ENCODE measurements at places on chromosomes 2 and 18.

DNA sequence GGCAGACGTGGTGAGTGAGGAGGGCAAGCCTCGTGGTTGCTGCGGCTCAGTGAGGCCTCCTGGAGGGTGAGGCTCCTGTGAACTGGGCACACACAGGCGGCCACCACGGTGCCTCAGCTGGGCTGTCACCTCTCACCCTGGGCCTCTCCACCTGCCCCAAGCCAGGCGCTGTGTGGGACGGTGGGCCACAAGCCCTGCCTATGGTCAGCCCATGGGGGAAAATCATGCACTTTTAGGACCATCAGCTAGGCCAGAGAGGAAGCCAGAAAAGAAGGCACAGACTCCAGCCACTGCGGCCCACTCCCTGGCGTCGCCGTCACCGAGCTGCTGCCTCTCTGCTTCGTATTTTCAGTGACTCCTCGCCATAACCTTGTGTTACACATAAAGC is 28.5 kb upstream of the HS6ST1 start:
- DNase-seq = no peak

- DNase-seq = no peak
These were observed 67.8 kb downstream of the DIS3L2 start for GRCh38 chr2:232029346-232029745.

- DNase-seq = no peak
These were observed 62.1 kb downstream of the LRRFIP1 start for GRCh38 chr2:237689336-237690131.

DNA sequence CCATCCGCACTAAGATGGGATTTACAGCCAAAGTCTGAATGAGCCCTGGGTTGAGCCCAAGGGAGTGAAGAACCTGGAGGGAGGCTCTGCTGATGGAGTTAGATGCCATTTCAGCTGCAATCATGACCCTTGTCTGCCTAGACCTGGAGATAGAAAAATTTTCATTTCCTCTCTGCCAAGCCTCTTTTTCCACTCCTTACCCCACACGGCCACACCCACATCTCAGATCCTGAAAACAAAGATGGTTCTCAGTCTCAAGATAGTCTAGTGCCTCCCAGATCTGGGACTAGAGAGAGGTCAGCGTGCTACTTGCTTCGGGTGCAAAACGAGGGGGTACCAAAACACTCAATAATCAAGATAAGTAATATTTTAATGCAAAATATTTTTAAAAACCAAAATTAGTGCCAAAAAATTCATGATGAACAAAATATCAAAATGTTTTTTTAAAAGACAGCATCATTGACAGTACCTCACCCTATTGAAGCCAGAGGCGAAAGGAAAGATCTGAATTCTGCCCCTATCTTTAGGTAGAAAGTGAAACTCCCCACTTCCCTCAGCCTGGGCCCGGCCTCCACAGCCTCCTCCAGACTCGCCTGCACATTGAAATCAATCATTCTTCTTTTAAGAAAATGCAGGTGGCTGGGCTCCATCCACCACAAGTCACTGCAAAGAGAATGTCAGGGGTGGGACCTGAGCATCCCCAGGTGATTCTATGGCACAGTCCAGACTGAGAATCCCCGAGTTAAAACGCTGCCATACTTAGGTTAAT is 57.8 kb upstream of the GPR45 start:
- DNase-seq = no peak

DNA sequence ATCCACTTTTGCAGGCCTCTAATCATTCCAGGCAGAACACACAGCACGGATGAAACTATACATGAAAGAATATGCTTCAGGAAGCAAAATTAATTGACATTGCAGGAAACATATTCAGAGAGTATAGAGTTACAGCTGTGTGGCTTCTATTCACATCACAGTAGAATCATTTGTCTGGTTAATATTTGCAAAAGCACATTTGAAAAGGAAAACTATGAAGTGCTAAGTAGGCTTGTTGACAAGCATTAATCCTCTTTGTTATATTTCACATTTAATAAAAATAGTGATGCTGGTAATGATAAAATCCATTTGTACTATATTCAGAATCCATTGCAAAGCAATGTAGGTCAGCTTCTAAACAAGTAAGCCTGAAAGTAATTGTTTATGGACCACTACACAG is 32.2 kb upstream of the PIK3C3 start:
- DNase-seq = no peak

DNA sequence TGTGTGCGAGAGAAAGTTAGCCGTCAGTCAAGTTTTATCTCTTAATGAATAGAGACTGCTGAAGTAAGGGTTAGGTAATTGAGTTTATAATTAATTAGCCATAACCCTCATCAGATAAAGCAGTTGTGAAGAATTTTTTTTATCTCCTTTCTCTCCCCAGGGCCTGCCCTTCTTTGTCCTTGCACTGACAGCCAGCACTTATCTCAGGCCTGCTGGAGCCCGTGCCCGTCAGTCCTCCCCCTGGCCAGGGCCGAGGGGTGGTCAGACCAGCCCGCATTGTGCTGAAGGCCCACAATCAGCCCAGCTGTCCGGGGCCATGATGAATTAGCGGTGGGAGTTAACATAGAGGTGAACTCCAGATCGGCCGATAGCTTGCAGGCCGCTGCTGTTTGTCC is 315.7 kb downstream of the GBX2 start:
- DNase-seq = no peak

GRCh38 chr18:50454387-50454988 is 79.6 kb downstream of the SKA1 start:
- DNase-seq = no peak

DNA sequence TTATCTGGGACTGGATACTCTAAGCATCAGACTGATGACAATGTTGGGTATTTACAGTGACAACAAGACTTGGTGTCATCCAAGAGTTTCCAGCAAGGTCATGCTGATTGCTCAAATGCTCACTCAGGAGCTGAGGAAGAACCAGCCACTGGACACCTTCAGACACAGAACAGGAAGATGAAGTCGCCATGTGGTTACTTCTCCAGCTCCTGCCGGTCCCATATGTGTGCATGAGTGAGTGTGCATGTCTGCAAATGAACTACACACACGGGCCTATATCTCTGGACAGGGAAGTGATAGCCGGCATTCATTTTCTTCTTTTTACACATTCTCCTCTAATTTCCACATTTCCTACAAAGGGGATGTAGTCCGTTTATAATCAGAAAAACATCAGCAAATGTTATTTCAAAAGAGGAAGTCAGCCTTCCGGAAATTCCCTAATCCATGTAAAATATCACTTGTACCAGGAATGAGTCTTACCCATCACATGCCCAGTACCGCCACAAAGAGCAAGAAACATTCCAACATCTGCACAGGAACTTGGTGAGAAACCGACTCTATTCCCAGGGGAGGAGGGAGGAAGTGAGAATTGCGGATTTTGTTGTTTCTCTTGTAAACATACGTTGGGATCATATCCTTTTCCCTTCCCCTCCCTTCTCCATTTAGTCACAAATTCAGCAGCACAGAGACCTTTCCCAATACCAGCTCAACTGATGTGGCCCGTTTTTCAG is 10.8 kb downstream of the RFX8 start:
- DNase-seq = peak; percentile 93

GRCh38 chr2:33292981-33293595 is 183.4 kb upstream of the RASGRP3 start:
- no peak for DNase-seq

DNA sequence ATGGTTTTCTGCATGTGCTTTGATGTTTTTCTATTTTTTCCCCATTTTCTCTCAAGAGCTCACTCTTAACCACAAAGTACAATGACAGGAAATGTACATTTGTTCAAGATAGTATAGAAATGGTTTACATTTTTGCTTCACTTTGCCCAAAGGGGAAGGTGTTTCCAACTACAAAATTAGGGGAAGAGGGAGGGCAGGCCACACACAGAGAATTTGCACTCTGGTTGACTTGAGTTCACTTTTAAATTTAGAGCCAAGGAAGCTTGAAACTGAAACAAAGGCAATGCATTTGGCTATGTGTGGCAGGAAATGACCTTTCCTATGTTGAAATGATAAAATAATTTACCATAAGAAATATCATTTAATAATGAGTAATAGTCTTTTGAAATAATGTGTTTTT is 19.1 kb upstream of the VIT start:
- no peak for DNase-seq

- no peak for DNase-seq
These were observed 48.1 kb downstream of the PARD6G start for GRCh38 chr18:80198994-80199748.

DNA sequence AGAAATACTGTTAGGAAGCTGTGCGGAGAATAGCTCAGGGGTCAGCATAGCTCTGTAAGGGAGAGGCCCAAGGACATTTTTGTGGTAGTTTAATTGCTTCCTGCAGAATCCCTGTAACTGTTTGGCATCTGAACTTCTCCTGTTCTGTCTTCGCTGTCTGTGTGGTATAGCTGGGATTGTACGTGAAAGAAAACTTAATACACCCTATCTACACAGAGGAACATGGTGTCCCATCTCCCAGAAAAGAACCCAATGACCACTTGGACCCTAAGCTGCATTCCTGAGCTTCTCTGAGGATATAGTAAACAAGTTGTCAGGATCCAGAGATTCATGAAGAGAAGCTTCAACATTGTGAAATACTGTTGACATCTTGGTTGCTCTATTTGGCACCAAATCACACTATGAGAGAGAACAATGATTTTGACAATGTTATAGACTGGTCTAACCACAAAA is 81.3 kb downstream of the CDC42EP3 start:
- peak; percentile 72 for DNase-seq

DNA sequence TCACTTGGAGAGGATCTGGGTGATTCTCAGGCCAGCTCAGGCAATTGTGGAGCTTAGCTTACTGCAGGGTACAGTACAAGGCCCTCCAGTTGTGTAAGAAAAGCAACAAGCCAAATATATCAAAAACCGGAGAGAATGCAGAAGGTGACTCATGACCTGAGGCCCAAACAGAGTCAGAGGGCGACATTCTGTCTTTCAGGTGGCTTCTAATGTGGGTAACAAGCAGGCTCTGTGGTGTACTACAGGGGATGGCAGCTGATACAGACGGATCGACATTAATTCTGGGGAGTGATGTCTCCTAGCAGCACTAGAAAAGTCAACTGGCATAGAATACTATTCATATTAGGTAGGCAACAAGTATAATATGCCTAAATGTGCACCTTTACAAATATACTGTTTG is 219.5 kb upstream of the SOX11 start:
- DNase-seq = no peak

DNA sequence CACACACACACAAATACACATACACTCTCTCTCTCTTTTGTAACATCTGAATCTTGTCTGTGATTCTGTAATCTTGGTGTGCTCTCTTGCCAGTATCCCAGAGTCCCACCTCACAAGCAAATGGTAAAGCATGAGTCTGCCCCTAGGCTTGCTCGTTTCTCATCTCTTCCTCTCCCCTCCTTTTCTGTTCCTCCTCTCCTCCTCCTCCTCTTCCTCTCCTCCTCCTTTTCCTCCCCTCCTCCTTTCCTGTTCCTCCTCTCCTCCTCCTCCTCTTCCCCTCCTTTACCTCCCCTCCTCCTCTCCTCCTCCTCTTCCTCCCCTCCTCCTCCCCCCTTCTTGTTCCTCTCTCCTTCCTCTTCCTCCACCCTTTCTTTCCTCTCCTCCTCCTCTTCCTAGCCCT is 59.0 kb downstream of the TNFRSF11A start:
- no peak for DNase-seq

- DNase-seq = no peak
These were observed 49.9 kb downstream of the ZAP70 start for GRCh38 chr2:97763176-97763845.

GRCh38 chr18:36299015-36299414 is 1.5 kb downstream of the FHOD3 start:
- DNase-seq = no peak

- DNase-seq = no peak
These were observed 211.9 kb downstream of the MYCN start for GRCh38 chr2:16152071-16152927.

GRCh38 chr18:23547846-23548245 is 38.5 kb downstream of the NPC1 start:
- DNase-seq = no peak

DNA sequence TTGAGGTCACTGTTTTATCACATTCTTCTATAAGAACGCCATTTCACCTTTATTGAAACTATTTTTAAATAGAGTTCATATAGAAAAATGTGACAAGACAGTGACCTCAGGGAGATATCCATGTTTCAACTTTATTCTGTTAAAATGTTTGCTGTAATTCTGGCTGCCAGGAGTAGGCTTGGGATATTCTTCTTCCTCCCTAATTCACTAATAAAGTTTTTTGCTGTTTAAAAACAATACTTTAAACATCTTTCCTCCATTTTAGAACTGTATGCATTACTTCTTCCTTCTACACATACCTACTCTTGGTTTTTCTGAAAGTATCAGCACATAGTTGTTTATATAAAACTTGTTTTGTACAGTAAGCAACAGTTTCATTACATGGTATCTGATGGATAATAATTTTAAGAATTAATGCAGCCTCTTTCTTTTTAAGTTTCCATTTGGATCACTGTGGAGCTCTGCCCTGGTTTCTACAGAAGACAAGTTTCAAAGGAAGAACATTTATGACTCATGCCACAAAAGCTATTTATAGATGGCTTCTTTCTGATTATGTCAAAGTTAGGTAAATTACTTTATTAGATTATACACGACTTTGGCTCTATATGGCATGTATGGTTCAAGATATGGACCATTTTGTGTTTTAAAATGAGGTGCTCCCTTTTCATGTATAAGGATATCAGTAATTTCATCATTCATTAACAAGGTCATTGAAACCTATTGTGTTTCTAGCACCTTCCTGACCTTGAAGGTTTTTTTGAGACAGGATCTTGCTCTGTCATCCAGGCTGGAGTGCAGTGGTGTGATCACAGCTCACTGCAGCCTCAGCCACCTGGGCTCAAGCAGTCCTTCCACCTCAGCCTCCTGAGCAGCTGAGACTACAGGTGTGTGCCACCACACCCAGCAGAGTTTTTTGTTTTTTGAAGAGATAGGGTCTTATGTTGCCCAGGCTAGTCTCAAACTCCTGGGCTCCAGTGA is 7.2 kb downstream of the CPSF3 start:
- DNase-seq = no peak

GRCh38 chr2:76984359-76984758 is 537.8 kb downstream of the LRRTM4 start:
- DNase-seq = no peak

DNA sequence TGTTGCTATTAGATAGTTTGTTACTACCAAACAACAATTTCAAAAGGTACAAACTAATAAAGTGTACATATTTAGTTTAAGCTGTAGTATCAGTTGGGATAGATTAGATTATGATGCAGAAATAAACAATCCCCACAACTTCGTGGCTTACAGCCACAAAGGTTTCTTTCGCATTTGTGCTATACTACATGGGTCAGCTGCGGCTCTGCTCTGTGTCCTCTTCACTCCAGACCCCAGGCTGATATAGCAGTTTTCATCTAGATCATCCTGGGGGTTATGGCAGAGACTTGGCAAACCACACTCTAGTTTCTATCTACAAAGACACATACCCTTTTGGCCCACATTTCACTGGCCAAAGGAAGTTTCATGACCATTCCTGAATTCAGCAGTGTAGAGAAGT is 108.0 kb upstream of the SP5 start:
- DNase-seq = no peak

GRCh38 chr2:10347562-10347948 is 44.9 kb downstream of the HPCAL1 start:
- no peak for DNase-seq

Data from fibroblast of skin of left quadriceps (primary cell).